Stimulated activated CD8-positive, alpha-beta memory T cell treated with anti-CD3 and anti-CD28 coated beads, Interleukin-4, amount 100 ng/mL, for 4 hours (primary cell): ENCODE measurements at places on chromosomes 7 and 10.

- DNase-seq, result no peak
Measured at GRCh38 chr7:5436003-5436678, 12.5 kb upstream of the TNRC18 start.

DNA sequence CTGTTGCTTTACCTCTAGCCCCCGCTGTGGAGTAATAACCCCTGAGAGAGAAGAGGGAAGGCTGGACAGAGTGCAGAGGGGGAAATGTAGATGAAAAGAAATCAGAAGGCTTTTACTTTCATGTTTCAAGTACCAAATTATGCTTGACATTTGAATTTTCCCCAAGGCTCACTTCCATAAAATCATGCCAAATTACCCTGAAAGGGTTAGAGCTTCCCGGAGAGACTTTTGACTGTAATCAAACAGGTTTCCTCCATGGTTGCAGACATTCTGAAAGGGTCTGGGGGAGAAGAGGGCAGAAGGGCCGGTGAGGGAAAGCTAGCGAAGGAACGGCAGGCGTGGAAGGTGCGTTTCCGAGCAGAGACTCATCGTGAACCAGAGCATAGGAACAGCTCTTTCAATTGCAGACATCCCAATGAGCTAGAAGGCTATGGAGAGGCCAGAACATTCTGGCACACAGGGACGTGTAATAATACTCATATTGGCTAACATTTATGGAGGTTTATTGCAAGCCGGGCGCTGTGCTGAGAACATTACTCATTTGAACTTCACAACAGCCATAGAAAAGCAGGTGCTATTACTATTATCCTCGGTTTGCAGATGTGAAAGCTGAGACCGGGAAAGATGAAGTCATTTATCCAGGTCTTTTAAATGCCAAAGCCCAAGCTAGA lies 620.8 kb upstream of the AUTS2 start:
- DNase-seq, result no peak

DNA sequence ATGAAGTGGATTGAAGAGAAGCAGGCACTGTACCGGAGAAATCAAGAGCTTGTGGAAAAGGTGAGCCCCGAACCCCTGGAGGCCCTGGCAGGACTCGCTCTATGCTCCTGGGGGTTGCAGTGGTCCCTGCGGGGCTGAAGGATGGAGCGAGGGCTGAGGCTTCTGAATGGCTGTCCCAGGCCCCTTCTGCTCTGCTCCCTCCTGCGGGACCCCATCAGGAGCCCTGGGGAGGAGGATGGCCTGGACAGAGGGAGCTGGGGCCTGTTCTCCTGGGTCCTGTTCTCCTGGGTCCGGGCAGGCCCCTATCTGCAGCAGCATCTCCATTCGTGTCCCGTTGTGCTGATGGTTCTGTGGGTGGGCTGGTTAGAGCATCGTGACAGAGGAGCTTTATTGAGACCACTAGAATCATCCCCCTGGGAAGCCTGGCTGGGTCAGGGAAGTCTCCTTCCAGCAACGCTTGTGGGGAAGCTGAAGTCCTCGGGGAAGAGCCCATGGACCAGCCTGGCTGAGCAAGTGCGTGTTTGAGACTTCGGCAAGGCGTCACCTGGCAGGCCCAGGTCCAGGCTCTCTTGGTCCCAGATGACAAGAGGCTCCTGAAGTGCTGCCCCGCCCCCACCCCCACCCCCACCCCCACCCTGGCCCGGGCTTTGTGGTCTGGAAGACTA lies 41.1 kb upstream of the DPYSL4 start:
- DNase-seq, result no peak

GRCh38 chr7:91838439-91838838 lies 42.1 kb downstream of the MTERF1 start:
- DNase-seq, result no peak

- DNase-seq, result no peak
Measured at GRCh38 chr10:97169911-97170693, 15.7 kb downstream of the SLIT1 start.

DNA sequence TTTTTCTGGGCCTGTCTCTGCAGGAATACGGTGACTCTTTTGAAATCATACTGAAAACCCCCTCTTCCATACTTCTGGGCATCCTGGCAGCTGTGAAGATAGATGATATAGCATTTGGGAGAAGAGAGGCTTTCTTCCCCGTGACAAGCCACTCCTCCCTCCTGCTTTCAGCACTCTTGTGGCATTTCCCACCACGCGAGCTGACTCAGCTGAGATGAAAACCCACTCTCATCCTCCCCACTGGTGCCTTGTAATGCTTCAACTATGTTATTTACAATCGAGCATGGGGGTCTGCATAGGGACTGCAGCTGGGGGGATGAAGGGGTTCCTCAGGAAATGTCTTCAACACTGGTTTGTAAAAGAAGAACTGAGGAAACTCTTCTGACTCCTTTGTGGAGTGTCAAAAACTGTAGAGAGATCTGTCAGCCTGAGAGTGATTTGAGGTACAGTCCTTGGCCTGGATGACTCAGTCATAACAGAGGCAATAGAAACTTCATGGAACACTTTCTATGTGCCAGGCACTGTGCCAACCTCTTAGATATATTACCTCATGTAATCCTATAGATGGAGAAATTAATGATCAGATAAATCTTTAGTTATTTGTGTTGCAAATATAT lies 1.7 kb upstream of the TBATA start:
- no peak for DNase-seq

- no peak for DNase-seq
Measured at GRCh38 chr7:28497009-28497408, 84.7 kb downstream of the CREB5 start.

DNA sequence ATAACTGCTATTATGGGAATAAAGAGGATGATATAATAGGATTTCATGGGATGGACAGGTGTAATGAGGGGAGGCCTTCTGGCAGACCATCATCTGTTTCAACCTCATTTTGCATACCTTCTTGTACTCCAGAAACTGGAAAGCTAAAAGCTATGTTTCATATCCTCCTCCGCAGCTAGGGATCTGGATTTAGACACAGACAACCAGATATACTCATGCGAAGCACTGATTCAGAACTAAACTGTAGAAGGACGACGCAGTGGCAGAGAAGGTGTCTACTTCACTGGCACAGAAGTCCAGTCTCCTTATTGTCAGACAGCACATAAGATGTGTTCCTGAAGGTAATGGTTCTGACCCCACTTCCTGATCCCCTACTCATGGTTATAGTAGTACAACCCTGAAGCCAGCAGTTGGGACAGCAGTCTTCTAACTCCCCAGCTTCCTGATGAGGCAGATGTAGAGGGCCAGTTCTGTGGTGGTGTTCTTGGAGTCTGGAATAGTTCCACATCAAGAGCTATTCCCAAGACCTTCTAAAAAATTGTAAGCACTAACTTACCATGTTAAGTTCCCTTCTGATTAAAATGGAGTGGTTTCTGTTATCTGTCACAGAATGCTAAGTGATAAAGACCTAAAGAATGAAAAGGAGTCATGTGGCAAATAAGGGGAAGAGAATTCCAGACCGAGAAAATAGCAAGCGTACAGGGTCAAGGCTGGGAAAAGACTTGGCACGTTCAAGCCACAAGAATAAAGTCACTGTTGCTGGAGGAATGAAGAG lies 550.3 kb downstream of the GRM8 start:
- no peak for DNase-seq

GRCh38 chr7:45962861-45963260 lies 41.8 kb upstream of the IGFBP3 start:
- no peak for DNase-seq

DNA sequence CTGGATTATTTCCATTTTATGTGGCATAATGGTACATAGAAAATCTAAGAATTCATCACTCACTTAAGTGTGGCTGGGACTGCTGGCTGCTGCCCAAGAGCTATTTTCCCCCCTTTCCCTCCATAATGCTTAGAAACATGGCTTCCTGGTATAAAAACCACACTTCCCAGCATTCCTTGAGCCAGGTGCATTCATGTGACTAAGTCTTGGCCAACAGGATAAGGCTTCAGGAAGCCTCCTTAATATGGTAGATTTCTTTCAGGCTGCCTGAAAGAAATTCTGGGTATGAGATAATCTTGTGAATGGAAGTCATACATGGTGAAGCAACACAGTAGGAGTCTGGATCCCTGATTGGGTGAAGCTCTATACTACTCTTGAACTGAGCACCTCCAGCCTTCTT lies 178.0 kb downstream of the JAZF1 start:
- DNase-seq, result no peak

GRCh38 chr7:128106821-128107220 lies 75.6 kb upstream of the LRRC4 start:
- DNase-seq, result no peak

- DNase-seq, result no peak
Measured at GRCh38 chr7:99133766-99134564, 9.9 kb downstream of the SMURF1 start.

GRCh38 chr10:12657489-12657888 lies 308.1 kb downstream of the CAMK1D start:
- DNase-seq, result no peak

GRCh38 chr10:78975926-78976325 lies 92.8 kb upstream of the ZMIZ1 start:
- DNase-seq, result no peak

DNA sequence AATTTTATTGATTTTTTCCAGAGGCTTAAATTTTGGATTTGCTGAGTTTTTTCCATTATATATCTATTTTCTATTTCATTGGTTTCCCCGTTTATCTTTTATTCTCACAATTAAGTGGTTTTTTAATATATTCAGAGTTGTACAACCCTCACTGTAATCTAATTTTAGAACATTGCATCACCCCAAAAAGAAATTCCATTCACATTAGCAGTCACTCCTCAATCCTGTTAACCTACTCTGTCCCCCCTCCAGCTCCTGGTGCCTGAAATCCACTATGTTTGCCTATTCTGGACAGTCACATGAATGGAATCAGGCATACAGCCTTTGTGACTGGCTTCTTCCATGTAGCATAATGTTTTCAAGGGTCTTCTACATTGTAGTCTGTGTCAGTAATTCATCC lies 55.8 kb upstream of the ITGA8 start:
- no peak for DNase-seq
